Natural killer cell (primary cell): ENCODE measurements at places on chromosomes 16 and 17. TPM values are rescaled to one million over a fixed set of nuclear protein-coding genes. Genes with fewer than 3 reads are reported as not detected.
A peak's percentile ranks its signal among the peaks of the same experiment; 100 is the strongest.

- H3K4me3 ChIP-seq: no peak overlapping the region
- H3K27ac ChIP-seq: no peak overlapping the region
- no peak for DNase-seq
- no peaks in the 10 kb centered on the region for H3K36me3 ChIP-seq
These were observed 390.6 kb downstream of the HAPSTR1 start for GRCh38 chr16:9481747-9482730.

The SLC5A2 gene
- total RNA-seq: not detected

- no peaks in the 10 kb centered on the region for H3K36me3 ChIP-seq
- no peak for DNase-seq
- H3K27me3 ChIP-seq: no peaks in the 10 kb centered on the region
- H3K4me1 ChIP-seq: no peaks in the 10 kb centered on the region
- H3K27ac ChIP-seq: no peak overlapping the region
- no peak overlapping the region for H3K4me3 ChIP-seq
These were observed 183.6 kb upstream of the CDH11 start for GRCh38 chr16:65305266-65305959.

GRCh38 chr16:57740423-57741071, 5.0 kb downstream of the KATNB1 start:
- no peak overlapping the region for H3K4me3 ChIP-seq
- no peak for DNase-seq
- H3K27me3 ChIP-seq: no peaks in the 10 kb centered on the region
- peaks cover 6% of the 10 kb centered on the region for H3K36me3 ChIP-seq
- H3K4me1 ChIP-seq: peaks cover 16% of the 10 kb centered on the region

- no peak for DNase-seq
- no peak overlapping the region for H3K27ac ChIP-seq
- H3K4me1 ChIP-seq: no peaks in the 10 kb centered on the region
- H3K4me3 ChIP-seq: no peak overlapping the region
- H3K27me3 ChIP-seq: no peaks in the 10 kb centered on the region
- no peaks in the 10 kb centered on the region for H3K36me3 ChIP-seq
These were observed 18.9 kb upstream of the HYDIN start for GRCh38 chr16:71249399-71249798.

The EPX gene
- total RNA-seq: not detected

DNA sequence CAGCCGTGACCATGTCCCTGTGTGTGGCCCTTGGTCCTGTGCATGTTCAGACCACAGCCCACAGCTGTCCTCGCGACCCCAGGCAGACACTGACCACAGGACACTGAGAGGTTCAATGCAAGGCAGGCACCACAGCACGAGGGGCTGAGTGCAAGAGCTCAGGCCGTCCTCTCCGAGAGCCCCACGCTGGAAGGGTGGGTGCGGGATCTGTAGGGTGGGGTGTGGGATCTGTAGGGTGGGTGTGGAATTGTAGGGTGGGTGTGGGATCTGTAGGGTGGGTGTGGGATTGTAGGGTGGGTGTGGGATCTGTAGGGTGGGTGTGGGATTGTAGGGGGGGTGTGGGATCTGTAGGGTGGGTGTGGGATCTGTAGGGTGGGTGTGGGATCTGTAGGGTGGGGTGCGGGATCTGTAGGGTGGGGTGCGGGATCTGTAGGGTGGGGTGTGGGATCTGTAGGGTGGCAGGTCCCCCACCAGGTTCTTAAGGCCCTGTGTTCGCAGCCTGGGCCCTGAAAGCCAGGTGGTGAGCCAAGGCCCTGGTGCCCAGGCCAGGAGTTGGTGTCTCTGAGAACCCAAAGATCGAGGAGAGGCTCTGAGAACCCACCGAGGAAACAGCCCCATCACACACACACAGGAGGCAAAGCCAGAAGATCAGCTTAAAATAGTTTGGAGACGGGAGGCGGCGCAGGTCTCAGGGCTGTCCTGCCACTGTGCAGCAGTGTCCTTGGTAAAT, 48.2 kb downstream of the METRNL start:
- no peak for DNase-seq
- H3K27ac ChIP-seq: no peak overlapping the region
- peaks cover 33% of the 10 kb centered on the region for H3K4me1 ChIP-seq
- no peak overlapping the region for H3K4me3 ChIP-seq
- H3K27me3 ChIP-seq: peaks cover 10% of the 10 kb centered on the region

- no peaks in the 10 kb centered on the region for H3K27me3 ChIP-seq
- H3K4me1 ChIP-seq: peaks cover 22% of the 10 kb centered on the region
- H3K27ac ChIP-seq: peak within 1 kb of the TSS; percentile 41
- peaks cover under 1% of the 10 kb centered on the region for H3K36me3 ChIP-seq
- DNase-seq: peak; percentile 56
These were observed at the start of gene GALK1 for GRCh38 chr17:75764711-75765421. TSS of gene GALK1 (minus strand) at chr17:75765192. CDS start at chr17:75765136, 56 bp downstream.

DNA sequence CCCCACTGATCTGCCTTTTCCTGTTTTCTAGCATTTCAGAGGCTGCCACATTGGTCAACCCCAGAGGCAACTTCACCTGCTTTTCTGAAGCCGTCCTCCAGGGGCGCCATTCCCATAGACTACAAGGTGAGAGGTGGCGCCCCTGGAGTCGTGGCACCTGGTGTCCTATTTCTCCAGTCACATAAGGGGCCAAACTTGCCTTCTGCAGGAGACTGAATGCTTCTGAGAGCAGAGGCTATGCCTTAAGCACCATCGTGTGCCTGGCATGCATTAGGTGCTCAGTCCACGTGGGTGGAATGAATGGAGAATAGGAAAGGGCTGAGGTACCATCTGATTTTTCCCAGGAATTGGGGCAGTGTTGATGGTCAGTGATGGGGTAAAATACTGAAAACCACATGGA, 164.8 kb downstream of the HAPSTR1 start:
- no peaks in the 10 kb centered on the region for H3K4me1 ChIP-seq
- no peaks in the 10 kb centered on the region for H3K27me3 ChIP-seq
- H3K27ac ChIP-seq: no peak overlapping the region
- H3K4me3 ChIP-seq: no peak overlapping the region
- H3K36me3 ChIP-seq: no peaks in the 10 kb centered on the region

DNA sequence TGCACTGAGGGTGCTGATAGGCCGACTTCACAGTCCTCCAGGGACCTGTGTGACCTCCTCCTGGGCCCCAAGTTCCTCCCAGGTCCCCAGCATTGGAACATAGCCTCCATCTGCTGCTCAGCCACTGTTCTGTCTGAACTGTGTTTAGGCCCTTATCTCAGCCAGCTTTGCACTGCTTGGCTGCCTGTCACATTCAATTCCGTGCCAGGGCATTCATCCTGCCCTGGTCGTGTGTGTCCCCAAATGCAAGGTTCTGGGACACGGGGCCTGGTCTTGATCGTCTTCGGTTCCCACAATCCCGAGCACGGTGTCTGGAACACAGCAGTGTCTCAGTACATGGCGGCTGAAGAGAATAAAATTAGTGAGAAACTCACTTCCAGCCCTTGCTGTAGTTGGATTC, 69.9 kb upstream of the NFAT5 start:
- H3K27ac ChIP-seq: no peak overlapping the region
- H3K4me1 ChIP-seq: no peaks in the 10 kb centered on the region
- no peak for DNase-seq
- no peak overlapping the region for H3K4me3 ChIP-seq
- no peaks in the 10 kb centered on the region for H3K36me3 ChIP-seq
- H3K27me3 ChIP-seq: no peaks in the 10 kb centered on the region

The TELO2 gene
- total RNA-seq: 50.0 TPM

GRCh38 chr17:14048169-14048568, 21.1 kb upstream of the COX10 start:
- H3K4me3 ChIP-seq: no peak overlapping the region
- H3K36me3 ChIP-seq: no peaks in the 10 kb centered on the region
- H3K4me1 ChIP-seq: no peaks in the 10 kb centered on the region
- H3K27me3 ChIP-seq: no peaks in the 10 kb centered on the region
- DNase-seq: peak; percentile 38
- H3K27ac ChIP-seq: no peak overlapping the region

GRCh38 chr17:68239632-68240366, 8.0 kb upstream of the AMZ2 start:
- H3K27me3 ChIP-seq: no peaks in the 10 kb centered on the region
- DNase-seq: no peak
- H3K4me1 ChIP-seq: peaks cover 50% of the 10 kb centered on the region
- H3K4me3 ChIP-seq: no peak overlapping the region
- no peaks in the 10 kb centered on the region for H3K36me3 ChIP-seq
- H3K27ac ChIP-seq: peak overlapping the region; percentile 93

The ARL5C gene
- not detected for total RNA-seq

DNA sequence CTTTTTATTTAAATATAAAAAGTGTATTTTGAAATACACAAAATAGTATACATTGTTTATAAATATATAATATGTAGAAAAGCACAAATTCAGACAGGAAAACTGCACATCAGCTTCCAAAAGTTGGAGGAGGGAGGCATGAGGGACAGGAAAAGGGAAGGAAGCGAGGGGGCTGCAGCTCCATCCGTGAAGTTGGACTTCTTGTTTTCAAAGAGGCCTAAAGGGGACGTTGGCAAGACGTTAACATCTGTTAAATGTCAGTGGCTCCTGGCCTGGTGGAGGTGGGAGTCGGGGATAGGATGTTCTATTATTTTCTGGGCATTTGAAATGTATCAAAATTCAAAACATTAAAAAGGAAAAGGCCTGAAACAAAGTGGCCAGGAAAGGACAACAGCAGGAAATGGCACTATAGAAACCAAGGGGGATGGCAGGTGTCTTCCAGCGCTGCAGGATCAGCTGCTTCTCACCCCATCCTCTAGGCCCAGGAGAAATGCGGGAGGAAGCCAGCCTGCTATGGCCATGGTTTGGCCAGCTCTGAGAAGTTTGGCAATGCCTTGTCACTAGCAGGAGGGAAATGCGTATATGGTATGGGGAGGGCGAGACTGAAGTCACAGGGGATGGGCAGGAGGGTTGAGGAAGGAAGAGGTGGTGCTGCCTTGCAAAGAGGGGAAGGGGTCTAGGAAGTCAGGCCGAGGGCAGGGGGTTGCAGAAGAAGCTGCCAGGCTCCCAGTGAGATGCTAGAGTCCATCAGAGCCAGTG, 6.4 kb downstream of the CMTM2 start:
- H3K27me3 ChIP-seq: no peaks in the 10 kb centered on the region
- peaks cover 15% of the 10 kb centered on the region for H3K4me1 ChIP-seq
- no peak overlapping the region for H3K4me3 ChIP-seq
- no peaks in the 10 kb centered on the region for H3K36me3 ChIP-seq
- DNase-seq: no peak

DNA sequence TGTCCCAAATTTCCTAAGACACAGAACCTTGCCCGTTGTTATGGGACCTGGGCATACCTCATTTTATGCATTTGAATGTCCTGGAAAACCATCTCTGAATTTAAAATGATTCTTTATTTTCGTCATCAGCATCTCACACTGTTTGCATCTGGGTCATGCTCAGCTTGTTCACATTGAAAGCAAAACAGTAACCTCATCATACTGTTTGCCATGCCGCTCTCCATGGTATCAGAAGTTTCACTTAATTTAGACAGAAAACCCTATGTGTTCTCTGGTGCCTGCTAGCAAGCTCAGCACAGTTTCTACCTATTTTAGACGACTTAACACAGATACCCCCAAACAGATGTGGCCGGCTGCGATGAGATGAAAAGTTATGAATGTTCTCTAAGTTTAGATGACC, 292.1 kb downstream of the SNX29 start:
- no peaks in the 10 kb centered on the region for H3K36me3 ChIP-seq
- H3K27ac ChIP-seq: no peak overlapping the region
- no peak for DNase-seq
- H3K27me3 ChIP-seq: no peaks in the 10 kb centered on the region
- no peaks in the 10 kb centered on the region for H3K4me1 ChIP-seq

The KCNAB3 gene
- 9.3 TPM for total RNA-seq
